ENCODE measurements at places on chromosomes 6 and 20.

GRCh38 chr20:23146181-23146580, 60.1 kb upstream of the CD93 start:
- no peak for DNase-seq

DNA sequence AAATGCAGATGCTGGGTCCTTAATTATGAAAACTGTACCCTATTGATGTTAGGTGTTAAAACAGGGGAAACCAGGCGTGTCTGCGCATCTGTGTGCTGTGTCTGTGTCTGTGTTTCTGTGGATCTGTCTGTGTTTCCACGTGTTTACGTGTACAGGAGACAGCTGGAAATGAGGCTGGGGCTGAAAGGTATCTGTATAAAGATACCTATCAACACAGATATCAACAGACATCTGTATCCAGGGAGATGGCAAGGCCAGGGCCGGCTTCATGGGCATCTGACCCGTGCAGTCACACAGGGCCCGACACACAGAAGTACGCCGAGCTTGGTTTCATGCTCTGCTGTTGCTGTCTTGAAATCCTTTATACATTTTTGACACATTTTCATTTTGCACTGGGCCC, 48.6 kb downstream of the BMP7 start:
- no peak for DNase-seq

- no peak for DNase-seq
These were observed 21.6 kb downstream of the DUSP22 start for GRCh38 chr6:313917-314316.

DNA sequence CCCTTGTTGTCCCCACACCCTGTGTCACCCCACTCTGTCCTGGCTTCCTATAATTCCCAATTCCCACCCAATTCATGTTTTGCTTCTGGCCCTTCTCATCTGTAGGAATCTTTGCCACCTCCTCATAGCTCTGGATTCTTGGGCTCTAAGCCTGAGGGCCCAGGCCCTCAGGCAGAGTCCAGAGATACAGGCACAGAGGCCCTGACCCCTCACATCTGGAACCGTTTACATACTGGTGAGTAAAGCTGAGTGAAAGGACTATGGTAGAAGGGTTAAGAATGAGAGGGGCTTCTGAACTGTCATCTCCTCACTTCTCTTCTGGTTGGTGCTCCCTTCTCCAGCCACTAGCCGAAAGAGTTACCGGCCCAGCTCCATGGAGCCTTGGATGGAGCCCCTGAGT, 13.6 kb downstream of the PRRC2A start:
- DNase-seq = no peak

DNA sequence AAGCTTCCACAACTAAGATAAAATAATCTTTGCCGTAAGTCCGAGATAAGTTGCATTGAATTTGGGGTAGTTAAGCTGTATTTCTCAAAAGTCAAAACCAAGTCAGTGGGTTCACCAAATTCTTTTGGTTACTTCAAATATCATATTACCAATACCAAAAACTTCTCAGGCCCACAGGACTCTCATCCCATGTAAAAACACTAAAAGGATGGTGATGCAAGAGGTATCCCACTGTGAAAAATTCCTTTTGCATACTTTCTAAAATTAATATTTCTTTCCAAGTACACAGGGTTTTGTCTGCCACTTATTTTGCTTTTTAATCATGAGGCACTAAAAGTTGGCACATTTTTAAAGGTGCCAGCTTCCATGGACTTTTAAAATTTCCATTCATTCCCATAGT, 151.3 kb downstream of the GJA10 start:
- no peak for DNase-seq

DNA sequence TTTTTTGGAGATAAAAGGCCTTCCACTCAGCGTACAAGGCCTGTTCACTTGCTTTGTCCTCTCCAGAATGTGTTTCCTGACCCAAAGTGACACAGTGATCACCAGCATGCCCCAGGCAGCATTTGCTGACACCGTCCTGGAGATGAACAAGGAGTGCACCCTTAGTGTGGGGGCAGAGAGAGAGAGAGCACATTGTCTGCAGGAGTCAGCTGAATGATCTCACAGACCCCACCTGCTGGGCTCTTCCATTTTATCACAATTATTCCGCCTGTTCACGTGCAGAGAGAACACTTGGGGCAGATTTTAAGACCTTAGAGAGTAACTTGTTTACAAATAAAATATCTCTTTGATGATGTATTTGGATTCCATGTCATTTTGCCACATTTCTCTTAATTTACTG, 22.4 kb upstream of the MAS1L start:
- peak; percentile 32 for DNase-seq
